Renal cortical epithelial cell (primary cell): ENCODE measurements at places on chromosomes 1 and 21. TPM values are rescaled to one million over a fixed set of nuclear protein-coding genes. Genes with fewer than 3 reads are reported as not detected.

CHML gene
- total RNA-seq, result 13.9 and 14.0 TPM in 2 replicates

GRCh38 chr1:41981796-41982195 is 63.1 kb upstream of the HIVEP3 start:
- DNase-seq, result no peak

GRCh38 chr1:152309955-152310354 is 15.1 kb downstream of the FLG start:
- no peak for DNase-seq

DNA sequence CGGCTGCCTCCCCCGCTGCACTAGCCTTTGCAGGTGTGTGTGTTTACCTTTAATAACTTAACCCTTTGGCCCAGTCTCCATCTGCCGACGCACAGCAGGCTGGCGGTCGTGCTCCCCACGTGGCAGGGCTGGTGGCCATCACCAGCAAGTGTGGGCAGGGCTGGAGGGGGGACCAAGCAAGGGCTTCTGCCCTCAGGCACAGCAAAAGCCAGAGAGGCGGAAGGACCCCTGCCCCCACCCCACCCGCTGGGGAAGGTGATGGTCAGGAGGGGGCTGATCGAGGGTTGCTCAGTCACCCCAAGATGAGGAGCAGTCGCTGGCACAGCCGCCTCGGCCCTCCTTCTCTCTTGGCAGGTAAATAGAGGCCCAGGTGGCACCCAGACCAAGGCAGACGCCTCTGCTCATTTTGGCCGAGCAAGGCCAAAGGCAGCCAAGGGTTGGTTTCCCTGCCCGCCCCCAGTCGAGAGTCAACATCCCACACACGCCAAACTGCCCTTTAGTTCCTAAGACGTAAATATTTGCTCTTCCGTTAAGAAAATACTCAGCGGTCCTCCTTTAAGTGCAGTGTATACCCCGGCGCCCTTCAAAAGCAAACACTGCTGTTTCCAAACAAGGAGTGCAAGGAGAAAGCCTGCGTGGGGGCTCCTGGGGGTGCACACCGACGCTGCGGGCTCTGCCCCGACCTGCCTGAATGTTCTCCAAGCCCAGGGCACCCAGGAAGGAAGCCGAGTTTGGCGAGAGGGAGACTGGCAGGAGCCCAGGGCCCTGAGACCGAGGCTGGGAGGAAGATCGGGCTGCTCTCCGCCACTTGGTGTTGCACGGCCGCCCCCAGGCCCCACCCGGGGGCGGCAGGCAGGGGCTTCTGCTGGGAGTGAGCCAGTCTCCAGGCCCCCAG is 82.7 kb downstream of the SIK1 start:
- no peak for DNase-seq
